ENCODE measurements at places on chromosomes 7 and 10.

DNA sequence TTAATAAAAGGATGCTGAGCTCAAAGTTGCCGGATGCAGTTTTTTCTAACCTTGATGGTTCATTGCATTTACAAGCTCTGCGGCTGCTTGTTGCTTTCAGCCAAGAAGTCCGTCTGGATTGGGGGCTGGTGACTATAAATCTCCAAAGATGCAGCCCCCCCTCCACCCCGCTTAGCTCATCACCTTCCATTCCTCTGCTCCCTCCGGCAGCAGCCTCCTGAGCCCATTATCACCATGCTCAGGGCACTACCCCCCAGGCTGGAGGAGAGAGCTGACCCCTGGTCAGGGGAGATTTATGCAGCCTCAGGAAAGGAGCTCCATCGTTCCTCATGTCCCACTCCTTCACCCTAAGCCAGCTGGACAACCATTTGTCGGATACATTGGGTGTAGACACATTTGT, 55.3 kb upstream of the ZRANB1 start:
- no peak for DNase-seq

DNA sequence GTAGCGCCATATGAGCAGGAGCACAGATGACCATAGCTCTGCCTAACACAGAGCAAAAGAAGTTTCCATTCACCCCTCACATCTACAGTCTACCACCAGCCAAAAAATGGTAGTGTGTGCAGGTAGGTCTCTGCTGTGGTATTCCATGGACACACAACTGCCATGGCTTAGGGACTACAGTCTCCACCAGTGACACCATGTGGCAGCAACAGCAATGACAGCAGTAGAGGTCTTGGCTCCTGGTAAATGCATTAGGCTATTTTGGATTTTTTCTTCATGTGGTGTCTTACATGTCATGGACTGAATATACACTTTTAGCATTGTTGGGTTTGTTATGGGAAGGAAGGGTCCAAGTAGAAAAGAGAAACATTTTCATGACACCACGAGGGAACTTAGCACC, 70.1 kb upstream of the CABCOCO1 start:
- DNase-seq, result no peak

DNA sequence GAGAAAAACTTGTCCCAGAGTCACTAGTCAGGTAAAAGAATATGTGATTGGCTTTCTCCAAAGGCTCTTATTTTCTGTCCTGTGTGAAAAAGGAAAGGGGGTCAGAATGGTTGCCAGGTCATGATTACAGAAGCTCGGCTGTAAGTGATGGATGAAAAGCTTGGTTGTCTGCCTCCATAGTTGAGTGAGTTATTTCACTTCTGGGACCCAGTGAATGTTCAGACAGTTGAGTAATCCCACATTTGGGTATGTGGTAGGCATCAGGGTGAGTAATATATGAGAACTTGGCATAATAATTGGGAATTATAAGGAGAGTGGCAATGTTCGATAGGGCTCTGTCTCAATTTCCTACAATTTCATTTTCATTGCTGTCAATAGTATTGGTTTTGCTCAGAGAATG, 72.5 kb downstream of the BBS9 start:
- no peak for DNase-seq

DNA sequence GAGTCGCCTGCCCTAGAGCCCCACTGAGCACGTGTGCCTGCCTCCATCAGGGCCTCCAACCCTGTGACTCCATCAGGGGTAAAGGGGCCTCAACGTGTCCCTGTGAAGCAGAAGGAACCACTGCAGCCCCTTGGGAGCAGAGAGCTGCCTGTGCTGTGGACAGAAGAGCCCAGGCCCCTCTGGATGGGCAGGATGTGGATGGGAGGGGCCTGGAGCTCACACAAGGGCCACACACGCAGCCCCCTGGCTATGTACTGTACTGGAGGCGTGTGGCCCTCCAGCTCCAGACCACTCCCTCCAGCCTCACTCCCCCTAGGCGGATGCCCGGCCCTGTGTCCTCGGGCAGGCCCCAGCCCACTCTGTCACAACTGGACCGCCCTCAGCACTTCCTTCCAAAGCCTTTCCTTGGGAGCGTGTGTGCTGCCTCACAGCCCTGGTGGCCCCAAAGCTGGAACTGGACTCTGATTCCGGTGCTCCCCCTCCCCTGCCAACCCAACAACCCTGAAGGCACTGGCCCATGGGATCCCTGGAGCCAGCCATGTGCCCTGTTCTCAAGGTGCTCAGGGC, 238.0 kb downstream of the TCERG1L start:
- DNase-seq, result no peak

- DNase-seq, result no peak
Observed at GRCh38 chr10:13206546-13207443, 27.4 kb downstream of the UCMA start.

- no peak for DNase-seq
Observed at GRCh38 chr10:49348593-49348992, 47.3 kb downstream of the DRGX start.

GRCh38 chr10:96889415-96890171, 57.5 kb downstream of the LCOR start:
- DNase-seq, result no peak

DNA sequence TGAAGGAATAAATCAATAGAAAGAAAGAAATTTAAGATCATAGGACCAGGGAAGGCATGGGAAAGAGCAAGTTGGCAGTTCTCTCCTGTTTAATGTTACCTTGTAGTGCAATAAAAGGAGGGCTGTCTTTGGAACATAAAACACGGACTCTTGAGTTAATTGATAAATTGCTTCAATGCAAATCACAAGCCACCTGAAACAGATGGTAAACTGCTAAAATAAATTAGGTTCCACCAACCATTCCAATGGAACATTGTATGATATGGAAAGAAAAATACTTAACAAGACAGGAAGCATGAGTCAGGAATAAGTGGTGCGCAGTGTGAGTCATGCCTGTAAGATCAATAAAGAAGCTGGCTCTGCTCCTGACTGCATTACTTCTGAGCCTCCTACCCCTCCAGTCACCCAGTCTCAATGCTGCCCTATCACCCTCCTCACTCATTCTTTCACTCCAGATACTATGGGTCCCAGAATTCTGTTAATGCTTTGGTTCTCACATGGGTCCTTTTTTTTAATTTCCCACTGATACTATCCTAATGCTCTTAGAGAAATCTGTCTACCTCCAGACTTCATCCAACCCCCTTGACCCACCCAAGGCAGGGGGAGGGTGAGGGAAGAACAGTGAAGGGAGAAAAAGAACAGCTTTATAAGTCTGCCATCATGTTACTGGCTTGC, 78.9 kb downstream of the LRRC17 start:
- DNase-seq, result no peak

DNA sequence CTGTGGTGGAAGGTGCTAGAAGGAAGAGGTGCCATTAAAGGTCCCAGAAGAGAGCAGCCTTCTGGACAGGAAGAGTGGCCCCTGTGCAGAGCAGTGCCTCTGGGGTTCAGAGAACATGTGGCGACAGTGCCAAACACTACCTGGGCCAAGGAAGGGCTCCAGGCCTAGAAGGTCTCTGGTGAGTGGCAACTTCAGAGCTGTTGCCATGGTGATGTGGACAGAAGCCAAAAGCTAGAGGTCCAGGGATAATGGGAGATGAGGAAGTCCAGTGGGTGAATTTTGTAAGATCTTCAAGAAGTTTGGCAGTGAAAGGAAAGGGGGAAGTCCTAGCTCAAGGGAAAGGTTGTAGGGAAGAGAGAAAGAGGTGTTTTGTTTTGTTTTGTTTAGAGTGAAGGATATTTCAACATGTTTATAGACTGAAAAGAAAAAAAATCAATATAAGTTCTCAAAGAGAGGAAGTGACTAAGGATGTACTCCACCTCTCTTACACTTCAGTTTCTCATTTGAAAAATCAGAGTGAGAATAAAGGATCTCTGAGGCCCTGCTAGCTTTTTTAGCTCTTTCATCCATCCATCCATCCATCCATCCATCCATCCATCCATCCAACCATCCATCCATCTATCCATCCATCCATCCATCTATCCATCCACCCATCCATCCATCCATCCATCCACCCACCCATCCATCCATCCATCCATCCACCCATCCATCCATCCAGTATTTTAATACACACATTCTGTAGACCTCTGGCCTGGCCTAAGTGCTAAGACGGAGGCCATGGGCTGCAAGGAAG, 77.1 kb upstream of the DUSP5 start:
- DNase-seq, result no peak

- no peak for DNase-seq
Observed at GRCh38 chr10:109887243-109887642, 36.1 kb downstream of the XPNPEP1 start.

DNA sequence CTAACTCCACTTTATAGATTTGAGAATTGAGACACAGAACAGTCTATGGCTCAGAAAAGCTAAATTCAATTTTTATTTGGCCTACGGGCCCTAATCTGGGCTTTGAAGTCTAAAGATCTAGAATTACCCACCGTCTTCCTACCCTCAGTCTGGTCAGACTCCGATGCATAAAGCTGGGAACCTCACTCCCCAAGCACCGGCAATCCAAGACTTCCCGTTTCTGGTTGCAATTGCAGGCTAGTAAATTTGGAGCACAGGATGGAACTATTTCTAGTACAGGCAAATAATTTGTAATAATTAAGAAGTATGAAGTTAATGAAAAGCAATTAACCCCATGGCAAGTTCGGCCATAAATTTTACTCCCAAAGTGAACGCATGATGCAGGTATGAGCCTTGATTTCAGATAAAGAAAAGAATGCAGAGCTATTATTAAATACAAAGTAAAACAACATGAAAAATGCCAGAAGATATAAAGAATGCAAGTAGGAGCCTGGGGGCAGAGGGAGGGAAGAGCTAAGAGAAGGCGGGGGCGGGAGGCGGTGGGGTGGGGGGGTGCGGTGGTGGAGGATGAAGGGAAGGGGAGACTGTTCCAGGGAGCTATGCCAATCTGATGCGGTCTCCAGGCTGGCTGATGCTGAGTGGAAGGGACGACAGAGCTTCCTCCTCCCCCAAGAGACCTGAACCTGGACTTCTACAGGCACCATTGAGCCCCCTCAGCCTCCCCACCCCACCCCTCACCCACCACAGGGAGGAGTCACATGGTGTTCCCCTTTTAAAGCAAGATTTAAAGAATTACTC, 45.1 kb downstream of the BPGM start:
- no peak for DNase-seq

- no peak for DNase-seq
Observed at GRCh38 chr7:133272336-133272735, 19.5 kb downstream of the EXOC4 start.

DNA sequence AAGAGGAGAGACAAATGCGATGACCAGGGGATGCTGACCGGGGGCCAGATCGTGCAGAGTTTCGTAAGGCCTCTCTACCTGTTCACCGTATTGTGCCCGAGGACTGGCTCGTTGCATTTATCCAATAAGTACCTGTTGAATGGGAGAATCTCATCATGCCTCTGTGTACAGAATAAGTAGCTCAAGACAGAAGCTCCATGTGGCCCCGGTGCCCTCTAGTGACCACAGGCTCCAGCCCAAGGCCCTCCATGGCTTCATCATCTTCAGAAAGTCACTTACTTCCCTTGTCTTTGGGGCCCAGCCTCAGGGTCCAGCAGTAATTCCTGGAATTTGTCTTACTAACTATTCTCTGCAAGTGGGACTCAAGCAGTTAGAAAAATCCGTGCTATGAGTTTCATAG, 151.0 kb downstream of the CHN2 start:
- DNase-seq, result peak; percentile 30

- DNase-seq, result no peak
Observed at GRCh38 chr7:42476255-42476654, 239.2 kb upstream of the GLI3 start.

- no peak for DNase-seq
Observed at GRCh38 chr10:118792526-118792925, 37.8 kb upstream of the CACUL1 start.

DNA sequence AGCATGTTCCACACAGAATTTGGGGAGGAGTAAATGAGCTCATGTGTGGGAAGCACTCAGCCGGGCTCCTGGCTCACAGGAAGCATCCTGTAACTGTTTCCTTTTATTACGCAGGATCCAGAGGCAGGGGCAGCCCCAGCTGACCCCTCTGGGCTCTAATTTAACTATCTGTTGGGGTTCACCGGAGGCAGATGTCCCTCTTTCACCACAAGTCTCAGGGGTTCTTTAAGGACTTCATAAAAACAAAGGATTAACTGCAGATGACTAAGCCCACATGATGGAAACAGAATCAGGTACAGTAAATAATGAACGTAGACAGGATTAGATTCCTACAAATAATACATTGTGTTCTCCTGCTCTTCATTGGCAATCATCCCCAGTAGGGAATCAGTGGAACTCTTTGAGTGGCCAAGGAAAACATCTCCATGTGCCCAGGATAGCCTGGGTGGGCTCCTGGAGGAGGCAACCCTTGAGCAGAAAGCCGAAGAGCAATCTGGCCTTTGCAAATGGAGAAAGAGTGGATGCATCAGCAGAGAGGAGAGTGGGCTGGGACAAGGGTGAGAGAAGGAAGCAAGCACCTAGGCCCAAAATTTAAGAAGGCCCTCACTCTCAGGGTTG, 24.6 kb downstream of the TBXAS1 start:
- DNase-seq, result no peak

DNA sequence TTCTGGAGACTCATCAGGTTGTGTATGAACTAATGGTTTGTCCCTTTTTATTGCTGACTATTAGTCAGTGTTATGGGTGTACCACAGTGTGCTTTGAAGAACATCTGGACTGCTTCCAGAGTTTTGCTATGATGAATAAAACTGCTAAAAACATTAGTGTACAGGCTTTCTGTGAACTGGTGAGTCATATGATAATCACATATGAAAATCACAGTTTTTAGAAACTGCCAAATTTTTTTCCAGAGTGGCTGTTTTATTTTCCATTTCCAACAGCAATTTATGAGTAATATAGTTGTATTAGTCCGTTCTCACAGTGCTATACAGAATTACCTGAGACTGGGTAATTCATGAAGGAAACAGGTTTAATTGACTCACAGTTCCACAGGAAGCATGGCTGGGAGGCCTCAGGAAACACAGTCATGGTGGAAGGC, 281.2 kb upstream of the VSTM2A start:
- DNase-seq, result no peak

GRCh38 chr10:30763918-30764317, 134.4 kb upstream of the LYZL2 start:
- no peak for DNase-seq

DNA sequence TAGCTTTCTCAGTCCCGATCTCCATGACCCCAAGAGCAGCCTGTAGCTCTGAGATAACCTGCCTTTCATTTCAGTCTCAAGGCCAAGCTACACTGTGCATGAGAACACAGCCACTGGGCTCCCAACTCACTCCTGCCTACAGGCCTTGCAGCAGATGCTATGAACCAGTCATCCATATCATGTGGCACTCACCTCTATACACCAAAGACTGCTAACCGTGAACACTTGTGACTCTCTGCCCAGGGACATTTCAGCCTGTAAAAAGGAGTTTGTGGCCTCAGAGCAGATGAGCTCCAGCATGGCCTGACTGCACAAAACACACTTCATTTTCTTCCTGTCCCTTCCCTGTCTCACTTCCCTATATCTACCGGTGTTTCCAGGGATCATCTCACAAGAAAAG, 56.9 kb upstream of the NPY start:
- no peak for DNase-seq
